NCI-H2171 treated with DMSO at 0.1 percent for 48 hours (cell line): ENCODE measurements at places on chromosomes 2 and 18.
A peak's percentile ranks its signal among the peaks of the same experiment; 100 is the strongest.

DNA sequence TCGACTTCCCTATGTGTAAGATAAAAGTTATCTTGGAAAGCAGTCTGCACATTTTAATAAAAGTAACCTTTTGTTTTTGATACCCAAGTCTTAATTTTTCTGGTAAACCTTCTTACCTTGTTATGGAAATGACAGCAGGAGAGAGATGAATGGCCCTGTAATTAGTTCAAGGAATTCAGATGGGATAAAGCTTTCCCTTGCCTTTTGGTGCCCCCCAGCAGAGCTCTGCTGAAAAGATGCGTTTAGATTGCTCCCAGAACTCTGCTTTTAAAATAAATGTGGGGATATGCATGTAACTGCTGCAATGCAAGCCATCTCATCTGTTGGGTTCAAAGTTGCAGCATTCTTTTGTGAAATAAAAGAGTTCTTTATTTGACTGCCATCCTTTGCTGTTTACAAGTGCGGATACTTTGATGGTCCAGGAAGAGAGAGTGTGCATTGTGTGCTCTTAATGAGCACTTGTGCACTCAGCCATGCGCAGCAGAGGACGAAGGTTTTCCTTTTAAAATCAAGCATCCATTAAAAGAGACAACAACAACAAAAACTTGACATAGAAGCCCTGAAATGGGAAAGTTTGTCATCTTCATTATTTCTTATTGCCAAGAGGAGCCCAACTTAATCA is 176.7 kb upstream of the ST6GAL2 start:
- no peak for DNase-seq

GRCh38 chr2:61834893-61835292 is 19.0 kb downstream of the FAM161A start:
- DNase-seq = no peak

DNA sequence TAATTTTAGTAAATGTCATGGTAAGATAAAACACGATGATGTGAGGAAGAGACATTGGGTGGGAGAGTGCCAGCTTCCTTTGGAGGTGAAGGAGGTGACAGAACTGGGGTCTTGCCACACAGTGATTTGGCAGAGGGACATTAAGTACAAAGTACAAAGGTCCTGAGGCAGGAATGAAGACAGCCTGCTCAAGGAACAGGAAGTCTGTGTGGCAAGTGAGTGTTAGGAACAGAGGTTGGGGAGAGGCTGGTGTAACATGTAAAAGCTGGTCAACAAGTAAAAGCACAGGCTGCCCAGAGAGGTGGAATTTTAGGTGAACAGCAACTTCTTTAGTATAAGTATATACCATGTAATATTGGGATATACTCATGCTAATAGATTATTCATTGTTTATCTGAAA is 73.1 kb downstream of the INPP5D start:
- DNase-seq = no peak

DNA sequence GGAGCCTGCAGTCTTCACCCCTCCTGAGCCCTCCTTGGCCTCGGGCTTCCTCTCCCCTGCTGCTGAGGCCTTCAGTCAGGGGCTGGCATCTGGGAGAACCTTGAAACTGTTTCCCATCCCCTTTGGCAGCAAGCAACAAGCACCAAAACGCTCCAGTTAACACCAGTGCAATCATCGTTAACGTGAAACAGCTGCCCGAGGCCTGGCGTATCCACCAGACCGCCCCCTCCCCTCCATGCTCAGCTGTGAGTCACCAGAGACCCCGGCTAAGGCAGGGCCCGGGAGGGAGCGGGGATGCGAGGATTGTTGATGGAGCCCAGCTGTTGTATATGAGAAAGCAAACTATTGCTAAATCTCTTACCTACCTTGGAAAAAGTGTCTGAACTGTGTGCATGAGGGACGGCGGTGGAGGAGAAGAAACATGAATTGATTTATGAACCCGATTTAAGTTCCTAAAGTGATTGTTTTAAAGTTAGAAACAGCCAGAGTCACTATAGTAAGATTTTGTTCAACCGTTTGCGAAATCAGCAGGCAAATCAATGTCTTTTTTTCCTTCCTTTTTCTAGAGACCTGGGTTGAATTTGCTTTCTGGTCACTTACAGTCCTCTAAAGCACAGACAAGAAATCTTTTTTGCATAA is 5.2 kb downstream of the ZFP36L2 start:
- peak; percentile 91 for DNase-seq

GRCh38 chr2:1528273-1529064 is 115.2 kb downstream of the TPO start:
- no peak for DNase-seq

GRCh38 chr2:118112771-118113334 is 24.6 kb downstream of the INSIG2 start:
- no peak for DNase-seq

GRCh38 chr18:68608851-68609490 is 105.9 kb downstream of the TMX3 start:
- peak; percentile 51 for DNase-seq

DNA sequence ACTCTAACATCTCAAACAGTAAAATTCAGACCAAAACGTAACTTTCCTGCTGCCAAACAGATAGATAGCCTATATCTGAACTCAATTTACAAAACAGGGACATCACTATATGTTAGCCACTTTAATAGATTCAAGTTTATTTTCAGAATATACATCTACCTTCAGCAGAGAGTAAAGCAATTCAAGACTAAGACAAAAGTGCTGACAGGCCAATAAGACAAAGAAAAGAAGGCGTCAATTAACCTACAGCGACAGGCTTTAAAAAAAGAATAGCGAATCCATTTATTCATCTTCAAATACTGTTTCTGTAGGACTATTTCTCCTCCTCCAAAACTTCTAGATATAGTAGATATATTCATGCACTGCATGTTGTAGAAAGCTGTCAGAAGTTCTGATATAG is 333.0 kb downstream of the GRB14 start:
- DNase-seq = no peak

DNA sequence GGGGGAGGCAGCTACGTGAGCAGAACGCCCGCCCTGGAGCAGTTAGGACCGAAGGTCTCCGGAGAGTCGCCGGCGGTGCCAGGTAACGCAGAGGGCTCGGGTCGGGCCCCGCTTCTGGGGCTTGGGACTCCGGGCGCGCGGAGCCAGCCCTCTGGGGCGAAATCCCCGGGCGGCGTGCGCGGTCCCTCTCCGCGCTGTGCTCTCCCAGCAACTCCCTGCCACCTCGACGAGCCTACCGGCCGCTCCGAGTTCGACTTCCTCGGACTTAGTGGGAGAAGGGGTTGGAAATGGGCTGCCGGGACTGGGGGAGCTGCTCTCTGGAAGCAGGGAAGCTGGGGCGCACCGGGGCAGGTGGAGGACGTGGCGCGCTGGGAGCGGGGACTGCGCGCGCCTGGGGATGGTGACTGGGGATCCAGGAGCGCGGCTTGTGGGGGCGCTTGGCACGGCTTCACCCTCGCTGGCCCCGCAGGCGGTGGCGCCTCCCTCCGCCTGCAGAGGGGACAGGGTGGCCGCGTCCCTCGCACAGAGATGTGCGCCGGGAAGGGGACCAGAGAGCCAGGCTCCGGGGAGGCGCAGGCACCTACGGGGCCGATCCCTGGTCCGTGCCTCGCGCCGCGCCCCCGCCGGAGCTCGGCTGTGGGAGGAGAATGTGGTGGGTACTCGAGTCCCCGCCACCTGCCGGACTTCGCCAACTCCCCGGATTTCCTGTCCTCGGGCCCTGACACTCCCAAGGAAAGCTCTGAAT is 688 bp downstream of the CDH20 start:
- DNase-seq = no peak

DNA sequence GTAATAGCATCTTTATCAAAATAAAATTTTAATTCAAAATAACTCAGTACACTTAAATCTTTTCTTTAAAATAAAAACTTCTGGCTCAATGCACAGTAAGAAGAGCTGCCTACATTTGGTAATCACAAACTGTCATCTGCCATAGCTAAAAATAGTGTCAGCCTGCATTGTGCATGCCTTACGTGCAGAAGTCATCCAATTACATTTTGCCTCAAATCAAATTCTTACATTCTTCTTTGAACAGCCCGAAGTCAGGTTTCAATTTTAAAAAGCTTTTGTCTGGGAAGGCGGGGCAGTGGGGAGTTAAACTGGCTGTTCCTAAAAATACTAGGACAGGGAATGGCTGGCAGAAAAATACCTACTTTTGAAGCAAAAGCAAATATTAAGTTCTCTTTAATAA is 51.1 kb downstream of the RTN4 start:
- DNase-seq = peak; percentile 83

DNA sequence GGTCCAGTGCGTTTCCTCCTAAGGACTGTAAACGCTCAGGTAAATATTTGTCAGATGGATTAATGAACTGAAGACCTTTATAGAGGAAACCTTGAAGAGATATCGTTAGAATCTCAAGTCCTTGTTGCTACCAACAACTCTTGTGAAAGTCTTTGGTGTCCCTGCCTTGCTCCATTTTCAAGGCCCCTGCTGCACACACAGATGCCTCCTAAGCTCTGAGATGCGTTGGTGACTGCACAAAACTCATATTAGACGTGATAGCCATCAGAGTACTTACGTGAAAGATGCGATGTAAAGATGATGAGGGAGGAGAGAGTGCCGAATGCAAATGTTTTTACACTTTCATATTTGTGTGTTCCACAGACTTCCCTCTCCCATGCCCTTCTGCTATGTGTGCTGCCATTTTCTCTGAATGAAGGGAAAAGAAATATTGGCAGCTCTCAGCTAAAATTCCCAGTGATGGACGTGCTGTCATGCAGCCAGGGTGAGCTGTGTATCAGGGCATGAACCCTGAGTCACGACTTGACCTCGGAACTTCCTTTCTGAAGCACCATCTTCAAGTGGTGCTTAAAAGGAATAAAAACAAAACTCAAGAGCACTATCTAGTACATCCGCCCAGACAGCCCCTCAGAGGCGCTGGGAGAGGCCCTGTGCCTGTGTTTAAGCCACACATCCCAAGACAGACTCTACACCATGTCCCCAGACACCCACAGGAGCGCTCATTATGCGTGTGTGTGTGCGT is 117.4 kb downstream of the FAM210A start:
- no peak for DNase-seq

- DNase-seq = no peak
Measured at GRCh38 chr2:58845011-58845410, 603.9 kb upstream of the FANCL start.

- no peak for DNase-seq
Measured at GRCh38 chr2:218400167-218400929, 680 bp downstream of the CTDSP1 start.

DNA sequence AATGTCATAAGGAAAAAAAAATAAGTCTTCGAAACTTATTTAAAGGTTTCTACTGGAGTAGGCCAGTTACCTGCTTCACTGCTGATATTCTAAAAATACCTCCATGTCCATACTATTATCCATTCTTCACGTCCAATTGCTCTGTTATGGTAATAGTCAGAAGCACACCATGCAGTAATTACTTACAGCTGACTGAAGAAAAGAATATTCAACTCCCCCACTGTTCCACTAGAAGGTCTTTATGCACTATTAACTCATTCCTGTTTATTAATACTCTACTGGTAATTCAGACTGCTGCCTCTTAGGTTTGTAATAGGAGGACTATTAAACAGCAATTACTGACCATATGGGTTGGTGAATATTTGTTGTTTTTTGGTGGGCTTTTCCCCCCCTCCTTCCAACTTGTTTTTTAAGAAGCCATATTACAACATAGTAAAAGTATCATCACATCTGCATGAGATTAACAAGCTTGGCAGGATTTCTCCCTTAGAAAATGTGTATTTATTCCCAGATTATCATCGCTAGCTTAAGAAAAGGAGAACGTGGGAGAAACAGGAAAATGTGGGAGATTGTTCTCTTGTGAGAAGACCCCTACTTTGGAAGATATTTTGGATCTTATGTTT is 806.4 kb upstream of the FANCL start:
- no peak for DNase-seq

GRCh38 chr2:68689553-68690537 is 44.8 kb upstream of the ARHGAP25 start:
- no peak for DNase-seq

DNA sequence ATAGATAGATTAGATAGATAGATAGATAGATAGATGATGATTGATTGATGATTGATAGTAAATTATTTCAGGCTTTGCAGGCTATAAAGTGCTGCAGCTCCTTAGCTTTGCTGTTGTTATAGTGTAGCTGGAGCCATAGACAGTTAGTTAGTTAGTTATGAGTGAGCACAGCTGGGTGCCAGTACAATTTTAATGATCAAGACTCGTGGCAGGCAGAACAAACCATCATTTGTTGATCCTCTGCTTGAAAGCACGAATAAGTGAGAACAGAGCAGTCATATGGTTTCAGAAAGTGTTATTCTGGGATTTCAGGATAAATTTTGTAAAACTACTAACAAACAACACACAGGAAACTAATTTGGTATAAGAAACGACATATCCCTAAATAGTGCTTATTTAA is 53.9 kb downstream of the THOC1 start:
- DNase-seq = no peak

DNA sequence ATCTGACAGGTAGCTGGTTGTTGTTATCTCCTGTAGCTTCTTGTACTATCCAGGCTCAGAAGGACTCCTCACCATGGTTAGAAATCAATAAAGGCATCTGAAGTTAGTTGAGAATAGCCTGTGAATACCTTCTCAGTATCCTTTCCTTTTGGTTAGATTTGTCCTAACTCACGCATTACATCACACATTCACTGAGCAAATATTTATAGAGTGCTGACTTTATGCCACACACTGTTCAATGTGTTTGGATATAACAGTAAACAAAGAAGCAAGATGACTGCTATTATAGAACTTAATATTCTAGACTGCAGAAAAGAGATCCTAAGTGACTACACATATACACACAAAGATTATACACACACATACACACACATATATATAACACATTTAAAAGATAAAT is 889.9 kb upstream of the CHAC2 start:
- no peak for DNase-seq

- DNase-seq = no peak
Measured at GRCh38 chr2:142307616-142308115, 176.8 kb upstream of the LRP1B start.

DNA sequence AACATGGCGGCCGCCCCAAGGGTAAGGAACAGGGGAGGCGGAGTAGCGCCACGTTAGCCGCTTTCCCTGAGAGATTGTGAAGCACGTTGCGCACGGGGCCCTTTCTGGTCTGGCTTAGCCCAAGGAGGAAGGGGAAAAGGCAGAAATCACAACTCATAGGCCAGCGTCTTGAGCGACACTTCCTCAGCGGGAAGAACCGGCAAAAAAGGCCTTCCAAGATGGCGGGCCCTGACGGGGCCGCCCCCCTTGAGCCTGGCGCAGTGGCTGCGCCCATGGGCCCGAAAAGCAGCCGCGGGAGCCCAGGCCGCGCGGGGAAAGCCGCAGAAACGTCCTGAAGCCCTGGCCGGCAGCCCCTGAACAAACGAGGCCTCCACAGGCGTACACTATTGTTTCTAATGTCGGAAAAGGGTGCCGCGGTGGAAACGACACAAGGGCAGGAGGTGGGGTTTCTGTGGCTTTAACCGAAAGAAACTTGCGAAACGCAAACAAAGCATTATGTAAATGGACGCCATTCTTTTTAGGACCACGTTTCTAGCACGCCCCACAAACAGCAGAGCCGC is 919 bp upstream of the PCBP1 start:
- peak; percentile 80 for DNase-seq
